ENCODE measurements at places on chromosomes 3 and 15.

DNA sequence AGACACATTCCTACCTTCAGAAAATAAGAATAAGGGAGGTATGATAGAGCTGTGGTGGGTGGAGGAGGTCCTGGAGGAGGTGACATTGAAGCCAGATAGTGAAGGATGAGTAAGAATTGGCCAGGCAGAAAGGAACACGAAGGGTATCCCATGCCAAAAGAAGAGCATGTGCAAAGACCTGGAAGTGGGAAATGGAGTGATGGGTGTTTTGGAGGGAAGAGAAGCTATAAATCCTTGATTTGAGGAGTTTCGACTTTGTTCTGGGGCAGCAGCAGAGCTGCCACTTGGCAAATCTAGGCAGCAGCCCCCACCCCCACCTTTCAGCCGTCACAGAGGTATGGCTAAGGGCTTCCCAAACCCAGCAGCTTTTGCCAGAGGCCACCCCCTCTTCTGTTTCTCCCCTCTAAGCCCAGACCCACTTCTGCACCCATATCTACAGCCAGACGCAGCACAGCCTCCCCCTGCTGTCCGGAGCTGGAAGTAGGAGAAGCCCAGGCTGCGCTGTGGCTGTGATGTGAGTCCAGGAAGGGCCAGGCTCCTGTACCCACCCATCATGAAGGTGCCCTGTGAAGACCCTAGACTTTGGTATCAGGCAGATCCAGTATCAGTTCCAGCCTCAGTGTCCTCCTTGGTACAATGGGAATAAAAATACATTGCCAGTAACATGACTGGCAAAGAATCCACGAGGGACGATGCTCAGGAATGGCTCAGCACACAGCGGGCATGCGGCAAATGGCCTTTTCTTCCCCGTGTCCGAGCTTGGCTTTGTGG is 188.7 kb upstream of the LINGO1 start:
- DNase-seq, result peak; percentile 45

DNA sequence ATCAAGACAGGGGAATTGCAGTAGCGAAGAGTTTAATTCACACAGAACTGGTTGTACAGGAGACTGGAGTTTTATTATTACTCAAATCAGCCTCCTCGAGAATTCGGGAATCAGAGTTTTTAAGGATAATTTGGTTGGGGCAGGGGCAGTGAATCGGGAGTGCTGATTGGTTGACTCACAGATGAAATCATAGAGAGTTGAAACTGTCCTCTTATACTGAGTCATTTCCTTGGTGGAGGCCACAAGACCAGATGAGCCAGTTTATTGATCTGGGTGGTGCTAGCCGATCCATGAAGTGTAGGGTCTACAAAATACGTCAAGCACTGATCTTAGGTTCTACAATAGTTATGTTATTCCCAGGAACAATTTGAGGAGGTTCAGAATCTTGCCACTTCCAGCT is 5.3 kb upstream of the ZNF770 start:
- DNase-seq, result no peak

DNA sequence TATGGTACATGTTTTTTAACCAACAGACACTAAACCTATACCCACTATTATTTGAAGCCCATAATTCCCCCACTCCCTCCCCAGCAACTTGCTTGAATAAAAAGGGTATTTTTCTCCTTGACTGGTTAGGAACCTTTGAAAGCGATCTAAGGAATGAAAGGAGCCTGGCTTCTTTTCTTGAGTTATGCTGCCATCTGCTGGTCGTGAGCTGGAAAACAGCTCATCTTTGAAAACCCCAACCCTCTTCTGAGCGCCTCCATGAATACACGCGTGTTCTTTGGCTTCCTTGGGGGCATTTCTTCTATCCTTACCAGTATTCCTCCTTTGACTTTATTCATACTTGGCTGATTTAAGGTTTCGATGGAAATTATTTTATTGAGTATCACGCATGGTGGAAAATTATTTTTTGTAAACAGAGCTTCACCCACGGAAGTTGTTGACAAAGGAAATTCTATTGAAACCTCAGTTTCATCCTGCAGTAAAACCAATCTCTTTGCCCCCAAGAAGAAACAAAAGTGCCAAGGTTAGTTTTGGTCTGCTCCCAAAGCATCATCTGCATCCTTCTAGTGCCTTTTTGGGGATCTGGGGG is 171.6 kb downstream of the SV2B start:
- DNase-seq, result peak; percentile 63

DNA sequence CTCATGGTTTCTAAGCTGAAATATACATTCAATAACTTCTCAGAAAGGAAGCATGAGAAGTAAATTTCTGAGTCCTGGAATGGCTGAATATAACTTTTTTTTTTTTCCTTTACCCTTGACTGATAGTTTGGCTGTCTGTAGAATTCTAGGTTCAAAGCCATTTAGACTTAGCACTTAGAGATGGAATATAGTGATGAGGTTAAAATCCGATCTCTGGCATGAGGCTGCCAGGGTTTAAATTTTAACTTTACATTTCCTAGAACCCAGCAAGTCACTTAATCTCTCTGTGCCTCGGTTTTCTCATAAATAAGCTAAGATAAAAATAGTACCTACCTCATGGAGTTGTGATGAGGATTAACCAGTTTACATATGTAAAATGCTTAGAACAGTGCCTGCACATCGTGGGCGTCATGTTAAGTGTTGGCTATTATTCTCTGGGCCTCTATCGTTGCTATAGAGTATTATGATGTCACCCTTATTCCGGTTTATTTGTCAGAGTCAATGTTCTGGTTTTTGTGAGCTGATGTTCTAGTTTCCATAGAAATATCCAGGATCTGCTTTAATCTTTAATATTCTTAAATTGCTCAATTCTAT is 199.8 kb upstream of the TLE3 start:
- no peak for DNase-seq

GRCh38 chr15:61687124-61687523 is 373.1 kb downstream of the VPS13C start:
- no peak for DNase-seq

DNA sequence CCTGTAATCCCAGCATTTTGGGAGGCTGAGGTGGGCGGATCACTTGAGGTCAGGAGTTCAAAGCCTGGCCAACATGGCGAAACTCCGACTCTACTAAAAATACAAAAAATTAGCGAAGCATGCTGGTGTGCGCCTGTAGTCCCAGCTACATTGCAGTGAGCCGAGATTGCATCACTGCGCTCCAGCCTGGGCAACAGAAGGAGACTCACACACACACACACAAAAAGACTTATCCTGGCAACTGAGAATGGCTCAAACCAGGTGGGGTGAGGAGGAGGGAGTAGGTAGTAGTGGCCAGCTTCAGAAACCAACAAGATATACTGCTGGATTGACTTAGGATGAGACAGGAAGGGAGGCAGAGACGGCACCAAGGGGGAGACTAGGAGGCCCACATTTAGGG is 53.4 kb upstream of the APEH start:
- DNase-seq, result no peak

DNA sequence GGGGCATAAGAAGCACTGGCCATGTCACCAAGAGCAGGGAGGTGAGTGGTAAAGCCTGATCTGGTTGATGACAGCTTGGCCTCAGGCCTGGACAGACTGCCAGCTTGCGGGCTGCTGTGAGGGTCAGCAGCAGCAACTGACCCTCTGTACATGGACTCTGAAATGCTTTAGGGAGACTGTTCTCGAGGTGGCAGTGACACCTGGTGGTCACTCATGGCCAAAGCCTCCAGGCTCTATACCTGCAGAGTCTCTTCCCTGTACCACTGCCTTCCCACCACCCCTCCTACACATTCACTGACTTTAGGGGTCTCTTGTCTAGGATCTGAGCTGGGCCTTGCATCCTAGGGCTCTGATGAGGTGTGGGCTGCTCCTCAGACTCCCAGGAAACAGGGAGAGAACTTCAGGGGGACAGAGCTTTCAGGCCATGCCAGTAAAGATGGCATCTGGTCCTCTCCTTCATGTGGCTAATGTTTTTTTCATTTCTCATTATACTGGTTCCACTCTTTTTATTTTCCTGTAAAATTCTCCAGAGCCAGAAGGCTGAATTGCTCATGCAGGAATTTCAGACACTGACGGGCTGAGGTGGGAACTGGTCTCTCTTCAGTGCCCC is 17.2 kb upstream of the TIMP4 start:
- no peak for DNase-seq

GRCh38 chr3:141663993-141664392 is 74.1 kb upstream of the RNF7 start:
- peak; percentile 22 for DNase-seq

DNA sequence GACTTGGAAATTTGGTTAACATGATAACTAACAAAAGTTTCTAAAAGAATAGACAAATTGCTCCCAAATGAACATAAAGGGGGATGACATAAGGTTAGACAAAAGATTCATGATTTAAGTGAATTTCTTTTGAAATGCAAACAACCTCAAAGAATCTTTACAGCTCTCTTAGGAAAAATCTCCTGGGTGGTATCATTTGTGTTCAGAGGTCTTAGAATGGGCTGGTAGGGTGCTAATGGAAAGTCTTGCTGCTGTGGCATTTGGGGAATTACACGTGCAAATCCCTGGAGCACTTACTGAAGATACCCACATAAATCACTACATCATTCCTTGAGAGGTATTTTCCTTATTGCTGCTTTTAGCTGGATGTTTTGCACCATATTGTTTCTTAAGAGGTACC is 14.4 kb upstream of the ROBO2 start:
- no peak for DNase-seq

Measured in fibroblast of upper back skin (primary cell).